Upper lobe of left lung (tissue), 6 donors: ENCODE measurements at places on chromosomes 12 and 14. TPM values are rescaled to one million over a fixed set of nuclear protein-coding genes. Genes with fewer than 3 reads are reported as not detected.

DNA sequence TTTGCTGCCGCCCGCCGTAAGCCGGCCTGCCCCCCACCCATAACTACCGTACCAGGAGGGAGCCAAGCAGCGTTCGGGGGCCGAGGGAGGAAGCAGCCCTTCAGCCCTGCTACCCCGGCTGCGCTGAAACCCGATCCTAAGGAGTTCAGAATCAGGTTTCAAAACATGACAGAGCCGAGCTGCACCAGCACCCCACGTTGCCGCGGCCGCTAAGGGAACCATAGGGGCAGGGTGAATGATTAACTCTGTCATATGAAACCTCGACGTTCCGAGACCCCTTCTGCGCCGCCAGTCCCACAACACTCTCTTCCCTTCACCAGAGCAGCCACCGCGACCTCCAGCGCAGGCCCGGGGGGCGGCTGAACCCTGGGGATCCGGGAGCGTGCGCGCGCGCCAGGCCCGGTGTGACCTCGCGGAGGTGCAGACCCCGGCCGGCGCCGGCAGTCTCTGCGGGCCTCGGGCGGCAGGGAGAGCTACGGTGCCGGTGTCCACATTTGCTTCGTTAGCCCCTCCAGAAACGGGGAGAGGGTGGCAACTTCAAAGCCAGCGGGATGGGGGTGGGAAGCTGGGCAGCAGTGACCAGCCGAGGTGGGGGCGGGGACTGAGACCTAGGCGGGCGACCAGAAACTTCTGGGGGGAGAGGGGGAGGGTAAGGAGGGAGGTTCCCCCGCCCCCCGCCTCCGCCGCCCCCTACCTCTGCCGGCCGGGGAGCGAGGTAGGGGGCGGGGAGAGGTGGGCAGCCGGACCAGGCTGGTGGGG, 1.6 kb downstream of the SIX4 start:
- DNase-seq: peak; percentile 23
- H3K4me1 ChIP-seq: peaks cover 31% of the 10 kb centered on the region
- H3K27me3 ChIP-seq: peaks cover 26% of the 10 kb centered on the region
- H3K36me3 ChIP-seq: no peaks in the 10 kb centered on the region
- H3K4me3 ChIP-seq: peak overlapping the region; percentile 62
- H3K27ac ChIP-seq: no peak overlapping the region

- no peaks in the 10 kb centered on the region for H3K36me3 ChIP-seq
- no peak overlapping the region for H3K27ac ChIP-seq
- no peaks in the 10 kb centered on the region for H3K4me1 ChIP-seq
- H3K4me3 ChIP-seq: no peak overlapping the region
Measured at GRCh38 chr12:66036317-66036716, 94.2 kb downstream of the LLPH start.

GRCh38 chr14:89910691-89911009, 43.9 kb downstream of the EFCAB11 start:
- no peaks in the 10 kb centered on the region for H3K27me3 ChIP-seq
- no peak for DNase-seq
- no peak overlapping the region for H3K27ac ChIP-seq
- H3K4me3 ChIP-seq: no peak overlapping the region
- H3K4me1 ChIP-seq: peaks cover 9% of the 10 kb centered on the region
- no peaks in the 10 kb centered on the region for H3K36me3 ChIP-seq

Gene LRRC43
- total RNA-seq: 13.4 TPM

Gene PTPRB
- 68.8 TPM for total RNA-seq

DNA sequence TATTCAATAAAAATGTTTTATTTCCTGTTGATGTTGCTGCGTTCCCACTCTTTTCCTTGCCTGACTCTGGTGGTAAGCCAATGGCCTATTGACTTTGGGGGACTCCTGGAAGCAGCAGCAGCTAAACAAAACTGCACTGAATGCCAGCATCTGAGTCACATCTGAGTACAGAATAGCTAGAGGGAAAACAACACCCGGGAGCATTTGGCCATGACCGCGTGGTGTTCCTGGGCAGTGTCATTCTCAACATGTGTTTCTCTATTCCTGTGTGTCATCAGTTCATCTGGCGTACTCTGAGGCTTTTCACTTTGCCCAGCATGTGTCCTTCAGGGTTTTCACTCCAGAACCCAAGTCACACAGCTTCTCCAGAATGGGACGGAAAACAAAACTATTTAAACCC, 238.8 kb downstream of the PAWR start:
- peak; percentile 21 for DNase-seq
- H3K27ac ChIP-seq: no peak overlapping the region
- H3K4me3 ChIP-seq: no peak overlapping the region
- no peaks in the 10 kb centered on the region for H3K4me1 ChIP-seq

DNA sequence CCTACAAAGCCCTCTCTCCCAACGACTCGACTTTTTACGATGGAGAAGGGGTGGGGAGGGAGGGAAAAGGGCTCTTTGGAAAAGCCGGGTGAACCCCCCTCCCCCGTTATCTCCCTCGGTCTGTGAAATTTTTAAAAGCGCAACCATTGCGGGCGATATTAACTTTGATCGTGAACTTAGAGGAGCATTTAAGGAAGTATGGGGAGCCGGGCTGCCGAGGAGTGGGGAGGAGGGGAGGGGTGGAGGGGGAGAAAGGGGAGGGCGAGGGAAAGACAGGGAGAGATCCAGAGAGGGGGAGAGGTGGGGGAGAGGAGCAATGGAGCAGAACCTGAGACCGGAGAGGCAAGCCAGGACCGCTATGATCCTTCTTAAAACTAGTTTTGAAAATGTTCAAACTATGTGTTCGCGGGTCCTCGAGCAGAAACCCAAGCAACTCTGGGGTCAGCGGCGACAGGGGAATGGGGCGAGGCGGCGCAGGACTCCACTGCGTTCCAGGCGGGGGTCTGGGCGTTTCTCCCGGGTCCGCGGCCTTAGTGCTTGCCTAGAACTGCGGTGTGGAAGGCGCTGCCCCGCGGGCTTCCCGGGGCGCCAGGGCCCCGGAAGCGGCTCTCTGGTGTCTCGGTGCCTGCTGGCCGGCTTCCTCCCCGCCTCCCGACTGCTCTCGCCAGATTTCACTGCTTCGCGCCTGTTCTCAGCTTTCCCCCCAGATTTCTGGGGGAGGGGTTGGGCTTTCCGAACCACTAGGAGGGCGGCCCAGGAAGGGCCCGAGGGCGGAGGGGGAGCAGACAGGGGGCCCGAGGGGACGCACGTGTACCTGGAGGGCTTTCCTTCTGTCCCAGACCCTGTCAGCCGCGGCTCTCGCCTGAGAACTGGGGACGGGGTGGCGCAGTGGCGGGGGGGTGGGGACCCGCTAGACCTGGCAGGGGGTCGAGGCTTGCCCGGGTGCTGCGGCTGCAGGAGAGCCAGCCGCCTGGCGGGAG, at the start of gene HOTAIR:
Gene HOTAIR, minus strand, starts transcription at position 871 of the 980 bp plus-strand sequence.
- H3K4me3 ChIP-seq: peak within 1 kb of the TSS; percentile 16
- peaks cover 9% of the 10 kb centered on the region for H3K27me3 ChIP-seq
- H3K4me1 ChIP-seq: peaks cover 28% of the 10 kb centered on the region
- no peak within 1 kb of the TSS for H3K27ac ChIP-seq
- DNase-seq: peak; percentile 82

DNA sequence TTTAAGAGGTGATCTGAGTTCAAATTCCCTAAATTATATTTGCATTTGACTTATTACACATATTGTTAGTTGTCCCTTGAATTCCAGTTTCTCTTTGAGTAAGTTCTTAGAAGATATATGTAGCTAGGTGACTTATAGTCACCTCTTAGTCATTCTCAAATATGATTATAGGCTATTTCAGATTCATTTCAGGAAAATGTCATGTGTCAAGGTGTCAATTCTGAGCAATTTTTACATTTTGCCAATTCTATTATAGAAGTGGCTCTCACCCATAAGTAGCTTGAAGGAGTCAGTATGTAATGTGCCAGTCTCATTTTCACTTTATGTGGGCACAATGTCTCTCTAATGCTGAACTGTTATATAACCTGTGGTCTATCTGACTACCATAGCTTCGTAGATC, 623.4 kb downstream of the DIO2 start:
- no peak for DNase-seq
- peaks cover 11% of the 10 kb centered on the region for H3K4me1 ChIP-seq
- H3K4me3 ChIP-seq: no peak overlapping the region
- H3K27ac ChIP-seq: no peak overlapping the region

GRCh38 chr14:72545411-72546311, 348.2 kb downstream of the DPF3 start:
- no peak overlapping the region for H3K4me3 ChIP-seq
- no peak overlapping the region for H3K27ac ChIP-seq
- DNase-seq: no peak
- H3K27me3 ChIP-seq: no peaks in the 10 kb centered on the region
- H3K36me3 ChIP-seq: no peaks in the 10 kb centered on the region
- H3K4me1 ChIP-seq: peaks cover 5% of the 10 kb centered on the region

GRCh38 chr14:65192686-65193085, 90.4 kb upstream of the MAX start:
- no peaks in the 10 kb centered on the region for H3K27me3 ChIP-seq
- H3K4me3 ChIP-seq: no peak overlapping the region
- no peak for DNase-seq
- H3K36me3 ChIP-seq: no peaks in the 10 kb centered on the region
- no peak overlapping the region for H3K27ac ChIP-seq

DNA sequence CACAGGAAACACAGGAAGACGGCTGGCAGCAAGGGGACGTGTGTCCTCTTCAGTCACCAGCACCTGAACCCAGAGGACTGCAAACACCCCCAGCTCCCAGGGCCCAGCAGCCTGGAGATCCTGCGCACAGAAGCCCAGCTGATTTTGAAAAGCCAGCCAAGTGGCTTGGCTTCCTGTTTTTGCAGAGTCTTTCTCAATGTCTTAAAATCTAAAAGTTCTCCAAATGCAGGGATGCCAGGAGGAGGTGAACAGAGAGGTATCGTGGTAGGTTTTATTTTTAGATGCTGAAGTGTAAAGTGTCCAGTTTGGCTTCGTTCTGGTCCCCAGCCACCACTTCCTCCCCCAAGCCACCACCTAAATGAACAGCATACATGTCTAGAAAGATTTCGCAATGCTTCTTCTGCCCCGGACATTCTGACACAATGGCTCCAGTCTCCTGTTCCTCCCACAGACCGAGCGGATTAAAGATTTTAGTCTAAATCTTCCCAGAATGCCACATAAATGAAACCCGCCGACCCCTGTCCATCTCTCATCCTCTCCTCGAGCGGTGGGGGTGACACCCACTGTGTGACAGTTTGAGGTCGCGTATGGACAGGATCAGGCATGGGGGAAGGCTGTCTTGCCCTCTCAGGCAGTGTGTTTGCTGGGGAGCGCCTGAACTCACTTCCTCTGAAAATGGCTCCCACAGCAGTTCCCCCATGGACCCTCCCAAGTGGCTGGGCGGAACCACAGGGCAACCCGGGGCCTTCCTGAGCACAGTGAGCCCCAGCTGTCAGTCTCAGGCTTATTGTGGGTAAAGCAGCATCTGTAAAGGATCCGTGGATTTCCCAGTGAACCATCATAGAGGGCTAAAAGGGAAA, 41.6 kb downstream of the ITPK1 start:
- H3K4me1 ChIP-seq: peaks cover 30% of the 10 kb centered on the region
- H3K36me3 ChIP-seq: no peaks in the 10 kb centered on the region
- DNase-seq: peak; percentile 69
- H3K4me3 ChIP-seq: no peak overlapping the region

Gene CCDC196
- not detected for total RNA-seq

- no peak overlapping the region for H3K27ac ChIP-seq
- H3K4me3 ChIP-seq: no peak overlapping the region
- H3K36me3 ChIP-seq: no peaks in the 10 kb centered on the region
- H3K4me1 ChIP-seq: no peaks in the 10 kb centered on the region
- no peaks in the 10 kb centered on the region for H3K27me3 ChIP-seq
Measured at GRCh38 chr14:26589925-26590324, 7.9 kb downstream of the NOVA1 start.

Gene PRPF39
- 25.6 TPM for total RNA-seq

- no peaks in the 10 kb centered on the region for H3K36me3 ChIP-seq
- H3K27me3 ChIP-seq: no peaks in the 10 kb centered on the region
- DNase-seq: no peak
- H3K4me1 ChIP-seq: no peaks in the 10 kb centered on the region
Measured at GRCh38 chr12:132218915-132219314, 74.7 kb downstream of the NOC4L start.

- H3K4me3 ChIP-seq: no peak overlapping the region
- H3K27ac ChIP-seq: no peak overlapping the region
- H3K36me3 ChIP-seq: no peaks in the 10 kb centered on the region
- no peak for DNase-seq
- no peaks in the 10 kb centered on the region for H3K4me1 ChIP-seq
- no peaks in the 10 kb centered on the region for H3K27me3 ChIP-seq
Measured at GRCh38 chr12:96824074-96824837, 82.8 kb upstream of the NEDD1 start.

DNA sequence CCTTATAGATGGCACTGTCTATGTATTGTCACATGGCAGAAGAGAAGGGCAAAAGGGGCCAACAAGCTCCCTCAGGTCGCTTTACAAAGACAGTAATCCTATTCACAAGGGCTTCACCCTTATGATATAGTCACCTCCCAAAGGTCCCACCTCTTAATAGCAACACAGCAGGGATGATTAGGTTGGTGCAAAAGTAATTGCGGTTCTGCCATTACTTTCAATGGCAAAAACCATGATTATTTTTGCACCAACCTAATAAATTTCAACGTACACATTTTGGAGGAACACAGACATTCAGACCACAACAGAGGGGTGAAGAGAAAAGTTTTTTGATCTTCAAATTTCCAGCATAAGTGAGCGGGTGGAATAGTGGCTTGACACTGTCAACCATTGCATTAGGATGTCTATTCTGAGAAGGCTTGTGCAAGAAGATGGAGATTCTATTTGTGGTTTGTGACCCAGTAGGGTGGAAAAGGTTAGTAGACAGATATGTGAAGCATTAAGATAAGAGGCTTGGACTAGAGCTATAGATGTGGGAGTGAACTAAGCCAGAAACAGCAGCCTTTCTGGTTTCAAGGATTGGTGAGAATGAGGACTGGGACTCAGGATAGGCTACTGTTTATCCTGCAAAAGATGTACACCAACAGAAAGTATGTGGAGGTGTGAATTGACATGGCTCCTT, 75.5 kb upstream of the CPSF6 start:
- no peaks in the 10 kb centered on the region for H3K36me3 ChIP-seq
- no peaks in the 10 kb centered on the region for H3K4me1 ChIP-seq
- no peaks in the 10 kb centered on the region for H3K27me3 ChIP-seq
- H3K4me3 ChIP-seq: no peak overlapping the region

Gene C12orf56
- total RNA-seq: not detected

Gene PLXNC1
- total RNA-seq: 23.7 TPM

Gene FKBP11
- total RNA-seq: 9.4 TPM

Gene SPTB
- total RNA-seq: 2.1 TPM

DNA sequence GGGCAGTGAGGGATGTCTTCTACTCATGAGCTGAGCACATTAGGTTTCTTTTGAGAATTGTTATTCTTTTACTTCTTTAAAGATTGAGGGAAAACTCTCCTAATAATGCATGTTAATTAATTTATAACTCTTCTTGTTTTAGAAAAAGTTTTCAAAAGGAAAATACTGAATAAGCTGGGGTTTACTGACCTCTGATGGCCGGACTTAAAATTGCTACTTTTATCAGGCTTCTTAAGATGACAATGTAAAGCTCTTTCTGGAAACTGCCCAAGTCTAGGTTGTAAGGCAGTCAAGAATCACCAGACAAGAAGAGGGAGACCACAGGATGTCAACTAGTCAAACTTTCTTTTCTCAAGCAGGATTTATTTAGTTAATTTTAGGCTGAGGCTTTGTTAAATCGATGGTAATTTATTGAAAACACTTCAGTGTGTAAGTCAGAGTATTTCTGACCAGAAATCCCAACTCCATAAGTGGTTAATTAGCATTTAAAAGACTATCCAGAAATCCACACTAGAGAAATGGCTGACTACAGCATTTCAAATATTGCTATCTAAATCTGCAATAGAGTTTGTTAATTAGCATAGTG, 82.1 kb downstream of the AVPR1A start:
- H3K36me3 ChIP-seq: no peaks in the 10 kb centered on the region
- DNase-seq: no peak
- H3K4me1 ChIP-seq: no peaks in the 10 kb centered on the region
- H3K27me3 ChIP-seq: no peaks in the 10 kb centered on the region
- H3K4me3 ChIP-seq: no peak overlapping the region
- no peak overlapping the region for H3K27ac ChIP-seq
